ENCODE measurements at places on chromosomes 5 and 9.
A peak's percentile ranks its signal among the peaks of the same experiment; 100 is the strongest.

- no peak for DNase-seq
These were observed 210.6 kb downstream of the ATP10B start for GRCh38 chr5:160641405-160641804.

DNA sequence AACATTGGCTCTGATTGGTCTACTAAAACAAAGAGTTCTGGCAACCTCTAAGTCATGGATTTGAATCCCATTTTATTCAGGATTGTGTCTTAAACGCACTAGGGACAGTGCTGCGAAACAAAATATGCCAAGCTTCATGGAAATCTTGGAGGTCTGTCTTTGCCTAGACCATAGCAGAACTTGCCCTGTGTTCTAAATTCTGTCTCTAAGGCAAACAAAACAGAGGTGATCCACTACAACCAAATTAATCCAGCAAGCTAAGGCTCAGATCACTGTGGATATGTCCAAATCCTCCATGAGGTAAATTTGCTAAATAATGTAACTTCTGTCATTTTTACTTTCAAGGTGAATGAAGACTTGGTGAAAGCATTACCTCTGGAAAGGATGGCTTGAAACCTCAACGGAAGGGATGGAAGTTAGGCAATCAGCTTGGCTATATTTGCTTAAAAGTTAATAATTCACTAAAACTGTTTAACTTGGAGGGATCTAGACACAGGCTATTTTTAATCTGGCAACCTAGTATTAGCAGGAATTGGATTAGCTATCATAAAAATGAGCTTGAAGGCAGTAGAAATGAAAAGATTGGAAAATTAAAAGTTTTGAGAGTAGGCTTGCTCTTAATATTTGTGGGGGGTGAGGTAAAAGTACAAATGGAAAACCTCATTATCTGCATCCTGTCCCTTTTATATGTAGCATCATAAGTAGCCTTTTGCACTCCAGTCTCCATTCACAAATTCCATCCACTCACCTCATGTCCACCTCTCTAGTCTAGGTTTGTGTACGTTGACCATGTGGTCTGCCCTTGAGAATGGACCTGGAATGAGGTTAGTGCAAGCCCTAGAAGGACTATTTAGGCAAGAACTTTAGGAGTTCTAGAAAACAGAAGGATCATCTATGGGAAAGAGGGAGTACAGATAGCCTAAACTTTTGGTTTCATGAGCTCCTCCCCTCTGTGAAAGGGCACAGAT, 176.2 kb downstream of the SMC2 start:
- DNase-seq: no peak

DNA sequence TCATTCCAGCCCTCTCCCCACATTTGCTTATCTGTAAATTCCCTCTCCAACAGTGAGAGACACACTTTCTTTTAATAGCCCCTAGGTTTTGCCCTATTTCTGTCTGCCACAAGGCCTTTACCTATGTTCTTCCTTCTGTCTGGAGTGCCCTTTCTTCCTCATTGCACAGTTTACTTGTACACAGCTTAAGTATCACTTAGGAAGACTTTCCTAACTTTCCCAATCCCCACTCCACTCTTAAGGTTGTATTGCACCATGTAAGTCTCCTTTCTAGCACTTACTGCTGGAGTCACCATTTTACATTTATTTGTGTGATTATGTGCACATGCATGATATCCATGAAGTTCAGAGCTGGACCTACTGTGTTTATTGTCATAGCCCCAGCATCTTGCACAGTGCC, 10.8 kb upstream of the CKMT2 start:
- no peak for DNase-seq

GRCh38 chr5:42526179-42526578, 102.9 kb downstream of the GHR start:
- DNase-seq: no peak

DNA sequence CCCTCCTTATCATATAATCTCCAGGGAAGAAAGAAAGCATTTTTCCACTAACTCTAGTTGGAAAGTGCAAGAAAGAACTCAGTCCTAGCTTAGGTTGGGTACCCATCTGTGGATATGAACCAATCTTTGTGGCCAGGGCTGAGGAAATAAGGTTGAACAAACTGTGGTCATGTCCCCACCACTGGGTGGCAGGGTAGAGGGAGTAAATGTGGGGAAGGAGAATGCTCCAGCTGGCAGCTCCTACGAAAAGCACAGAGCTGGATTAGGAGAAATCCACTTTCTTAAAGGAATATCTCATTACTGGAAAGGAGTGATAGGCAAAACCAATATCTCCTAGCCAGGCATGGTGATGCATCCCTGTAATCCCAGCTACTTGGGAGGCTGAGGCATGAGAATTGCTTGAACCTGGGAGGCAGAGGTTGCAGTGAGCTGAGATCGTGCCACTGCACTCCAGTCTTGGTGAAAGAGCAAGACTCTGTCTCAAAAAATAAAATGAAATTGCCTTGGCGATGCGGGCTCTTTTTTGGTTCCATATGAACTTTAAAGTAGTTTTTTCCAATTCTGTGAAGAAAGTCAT, 175.1 kb downstream of the CCDC192 start:
- DNase-seq: no peak

- no peak for DNase-seq
These were observed 51.0 kb downstream of the FKTN start for GRCh38 chr9:105608721-105609598.

DNA sequence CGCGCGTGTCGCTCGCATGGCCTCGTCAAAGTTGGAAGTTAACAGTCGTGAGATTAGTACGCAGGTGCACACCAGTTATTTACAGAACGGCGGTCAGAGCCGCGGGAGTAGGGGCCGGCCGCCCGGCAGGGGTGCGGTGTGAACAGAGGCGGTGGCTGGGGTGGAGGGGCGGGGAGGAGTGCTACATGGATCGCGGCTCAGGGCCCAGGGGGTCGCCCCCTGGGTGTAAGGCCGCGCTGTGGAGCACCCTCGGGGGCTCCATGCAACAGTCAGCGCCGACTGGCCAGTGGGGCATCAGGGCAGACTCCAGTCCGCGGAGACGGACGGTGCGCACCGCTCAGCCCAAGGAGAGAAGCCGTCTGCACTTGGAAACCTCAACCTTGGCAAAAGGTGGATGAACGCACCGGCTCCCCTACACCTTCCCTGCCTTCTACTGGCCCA, 60.3 kb downstream of the ZNF354C start:
- DNase-seq: no peak

DNA sequence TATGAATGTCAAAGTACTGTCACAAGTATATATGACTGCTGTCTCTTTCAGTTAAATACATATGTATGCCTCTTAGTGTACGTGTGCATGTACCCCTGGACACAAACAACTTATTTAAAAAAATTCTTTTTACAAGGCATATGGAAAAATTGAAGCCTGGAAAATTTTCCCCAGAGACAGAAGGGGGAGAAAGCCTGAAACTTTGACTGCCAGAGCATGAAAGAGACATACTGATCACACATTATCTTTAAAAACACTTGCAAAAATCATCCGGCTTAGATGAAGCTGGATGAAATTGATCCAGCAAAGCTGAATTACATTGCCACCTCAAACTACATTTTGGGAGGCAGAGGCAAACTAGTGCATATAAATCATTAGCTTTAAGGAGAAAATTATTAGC, 88.0 kb upstream of the NFIB start:
- DNase-seq: no peak

GRCh38 chr5:116361171-116361967, 213.3 kb downstream of the SEMA6A start:
- peak; percentile 53 for DNase-seq

DNA sequence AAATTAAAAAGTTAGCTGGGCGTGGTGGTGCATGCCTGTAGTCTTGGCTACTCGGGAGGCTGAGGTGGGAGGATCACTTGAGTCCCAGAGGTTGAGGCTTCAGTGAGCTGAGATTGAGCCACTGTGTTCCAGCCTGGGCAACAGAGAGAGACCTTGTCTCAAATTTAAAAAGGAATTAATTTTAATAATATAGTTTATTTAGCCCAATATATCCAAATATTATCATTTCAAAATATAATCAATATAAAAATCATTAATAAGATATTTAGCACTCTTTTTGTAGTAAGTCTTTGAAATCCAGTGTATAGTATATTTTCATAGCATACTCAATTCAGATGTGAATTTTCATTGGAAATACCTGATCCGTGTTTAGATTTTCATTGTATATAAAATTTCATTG, 43.2 kb upstream of the ORM1 start:
- DNase-seq: no peak

DNA sequence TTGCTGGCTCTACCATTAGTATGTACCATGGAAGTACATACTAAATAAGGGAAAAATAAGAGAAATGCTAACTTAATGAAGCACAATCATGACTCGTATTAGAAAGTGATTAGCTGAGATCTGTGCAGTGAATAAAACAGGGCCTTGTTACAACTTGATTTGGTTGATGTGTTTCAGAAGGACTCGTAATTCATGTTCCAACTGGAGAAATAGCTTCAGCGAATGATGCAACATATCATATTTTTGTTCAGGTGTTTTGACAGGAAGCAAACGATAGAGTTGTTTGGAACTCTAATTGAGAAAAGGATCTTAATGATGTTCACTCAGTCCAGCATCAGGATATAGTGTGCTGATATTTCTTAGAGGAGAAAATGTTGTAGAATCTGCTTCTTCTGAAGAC, 474.6 kb upstream of the WWC1 start:
- no peak for DNase-seq

DNA sequence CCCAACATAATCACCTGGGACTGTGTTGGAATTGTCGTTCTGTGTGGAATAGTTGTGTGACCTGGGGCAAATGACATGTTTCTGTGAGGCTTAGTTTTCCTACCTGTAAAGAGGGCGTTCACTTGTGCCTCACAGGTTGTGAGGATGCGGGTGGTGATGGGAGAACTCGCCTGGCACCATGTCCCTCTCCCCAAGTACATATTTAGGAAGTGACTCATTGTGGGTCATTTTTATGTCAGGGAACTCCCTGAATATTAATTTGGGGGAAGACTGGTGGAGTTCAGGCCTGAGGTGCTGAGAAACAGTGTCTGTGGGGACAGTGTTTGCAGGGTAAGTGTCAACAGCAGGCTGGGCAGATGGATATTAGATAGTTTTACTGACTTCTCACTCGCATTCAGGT, 144.7 kb downstream of the KDM4C start:
- DNase-seq: no peak

DNA sequence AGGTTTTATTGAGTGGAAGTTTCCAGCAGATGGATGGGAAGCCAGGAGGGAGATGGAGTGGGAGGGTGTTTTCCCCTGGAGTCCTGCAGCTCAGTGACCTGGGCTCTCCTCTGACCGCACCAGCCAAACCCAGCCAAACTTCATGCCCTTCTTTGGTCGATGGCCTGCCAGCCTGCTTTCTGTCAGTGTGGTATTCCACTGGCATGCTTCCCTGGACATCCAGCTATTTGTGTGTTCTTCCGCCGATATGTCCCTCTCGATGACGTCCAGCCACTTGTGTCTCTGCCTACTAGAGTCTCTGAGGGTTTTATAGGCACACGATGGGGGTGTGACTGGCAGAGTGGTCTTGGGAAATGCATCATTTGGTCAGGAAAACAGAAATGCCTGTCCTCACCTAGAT, 33.8 kb downstream of the GPBP1 start:
- no peak for DNase-seq

DNA sequence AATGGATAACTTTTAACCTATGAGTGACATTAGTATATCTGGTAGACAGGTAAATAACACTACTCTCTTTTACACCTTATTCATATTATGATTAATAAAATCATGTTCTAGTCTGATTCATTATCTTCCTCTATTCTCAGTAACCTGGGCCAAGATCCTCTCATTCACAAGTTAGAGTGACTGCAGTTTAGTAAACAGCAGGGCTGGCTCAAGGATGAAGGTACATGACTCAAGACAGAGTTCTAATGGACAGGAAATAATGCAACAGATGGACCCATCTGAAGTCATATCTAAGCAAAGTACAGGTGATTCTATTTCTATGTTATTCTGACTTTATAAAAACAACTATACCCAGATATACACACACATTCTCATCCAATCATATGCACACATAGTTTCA, 582.5 kb upstream of the CDH18 start:
- no peak for DNase-seq

GRCh38 chr5:117486261-117486660, 911.6 kb upstream of the SEMA6A start:
- DNase-seq: no peak

DNA sequence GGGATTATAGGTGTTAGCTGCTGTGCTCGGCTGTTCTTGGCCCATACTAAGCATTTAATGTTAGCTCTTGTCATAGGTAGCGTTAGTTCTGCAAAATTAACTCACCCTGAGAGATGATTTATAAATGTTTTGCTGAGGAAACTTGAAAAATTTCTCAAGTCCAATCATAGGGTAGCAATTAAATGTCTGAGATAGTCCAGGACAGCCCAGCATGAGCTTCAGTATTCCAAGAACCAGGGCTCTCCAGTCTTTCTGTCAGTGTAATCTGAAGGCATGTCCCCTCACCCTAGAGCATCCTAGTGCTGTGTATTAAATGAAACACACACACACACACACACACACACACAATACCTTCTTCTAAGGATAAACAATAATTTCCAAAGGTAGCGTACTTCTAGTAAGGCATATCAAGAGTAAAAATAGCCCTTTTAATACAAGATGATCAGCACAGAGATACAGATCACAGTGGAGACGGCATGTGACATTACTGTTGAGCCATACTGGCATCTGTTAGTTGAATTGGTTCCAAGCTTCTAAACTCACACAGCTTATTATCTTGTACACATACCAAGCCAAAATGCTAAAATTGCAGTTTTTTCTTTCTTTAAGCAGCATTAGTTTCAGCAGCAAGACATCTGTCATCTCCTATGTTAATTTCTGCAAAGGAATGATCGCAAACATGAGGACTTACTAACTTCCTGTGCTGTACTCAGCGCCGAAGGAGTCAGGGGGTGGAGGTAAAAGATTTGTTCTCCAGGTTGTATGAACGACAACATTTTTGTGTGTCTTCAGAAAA, 46.3 kb upstream of the JMY start:
- no peak for DNase-seq

DNA sequence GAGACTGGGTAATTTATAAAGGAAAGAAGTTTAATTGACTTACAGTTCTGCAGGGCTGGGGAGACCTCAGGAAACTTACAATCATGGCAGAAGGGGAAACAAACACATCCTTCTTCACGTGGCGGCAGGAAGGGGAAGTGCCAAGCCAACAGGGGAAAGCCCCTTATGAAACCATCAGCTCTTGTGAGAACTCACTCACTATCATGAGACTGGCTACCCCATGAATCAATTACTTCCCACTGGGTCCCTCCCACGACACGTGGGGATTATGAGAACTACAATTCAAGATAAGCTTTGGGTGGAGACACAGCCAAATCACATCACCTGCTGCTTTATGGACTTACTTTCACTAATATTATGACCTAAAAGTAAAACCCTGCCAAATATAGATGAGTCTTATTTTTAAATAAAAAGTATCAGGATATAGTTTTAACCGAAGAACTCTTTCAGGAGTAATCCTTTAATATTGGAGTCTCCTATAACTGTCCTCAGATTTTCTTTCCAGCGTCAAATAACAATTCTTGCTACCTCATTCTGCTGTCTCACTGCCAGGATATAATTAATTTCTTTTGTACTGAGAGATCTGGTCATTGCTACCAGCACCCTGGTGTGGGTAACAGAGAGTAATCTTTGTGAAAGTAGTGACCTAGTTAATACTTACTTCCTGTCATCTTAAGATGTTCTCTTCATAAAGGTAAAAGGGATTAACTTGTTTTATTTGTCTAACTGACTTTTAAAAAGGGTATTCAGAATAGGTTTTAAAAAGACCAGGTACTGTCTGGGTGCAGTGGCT, 68.6 kb downstream of the NLN start:
- no peak for DNase-seq

- no peak for DNase-seq
These were observed 22.6 kb downstream of the NPR3 start for GRCh38 chr5:32733590-32734340.

GRCh38 chr5:149424371-149425315, 45.6 kb upstream of the IL17B start:
- DNase-seq: no peak

GRCh38 chr9:121304707-121305106, 36.7 kb downstream of the GSN start:
- no peak for DNase-seq
